ENCODE measurements at places on chromosomes 1 and 21.

DNA sequence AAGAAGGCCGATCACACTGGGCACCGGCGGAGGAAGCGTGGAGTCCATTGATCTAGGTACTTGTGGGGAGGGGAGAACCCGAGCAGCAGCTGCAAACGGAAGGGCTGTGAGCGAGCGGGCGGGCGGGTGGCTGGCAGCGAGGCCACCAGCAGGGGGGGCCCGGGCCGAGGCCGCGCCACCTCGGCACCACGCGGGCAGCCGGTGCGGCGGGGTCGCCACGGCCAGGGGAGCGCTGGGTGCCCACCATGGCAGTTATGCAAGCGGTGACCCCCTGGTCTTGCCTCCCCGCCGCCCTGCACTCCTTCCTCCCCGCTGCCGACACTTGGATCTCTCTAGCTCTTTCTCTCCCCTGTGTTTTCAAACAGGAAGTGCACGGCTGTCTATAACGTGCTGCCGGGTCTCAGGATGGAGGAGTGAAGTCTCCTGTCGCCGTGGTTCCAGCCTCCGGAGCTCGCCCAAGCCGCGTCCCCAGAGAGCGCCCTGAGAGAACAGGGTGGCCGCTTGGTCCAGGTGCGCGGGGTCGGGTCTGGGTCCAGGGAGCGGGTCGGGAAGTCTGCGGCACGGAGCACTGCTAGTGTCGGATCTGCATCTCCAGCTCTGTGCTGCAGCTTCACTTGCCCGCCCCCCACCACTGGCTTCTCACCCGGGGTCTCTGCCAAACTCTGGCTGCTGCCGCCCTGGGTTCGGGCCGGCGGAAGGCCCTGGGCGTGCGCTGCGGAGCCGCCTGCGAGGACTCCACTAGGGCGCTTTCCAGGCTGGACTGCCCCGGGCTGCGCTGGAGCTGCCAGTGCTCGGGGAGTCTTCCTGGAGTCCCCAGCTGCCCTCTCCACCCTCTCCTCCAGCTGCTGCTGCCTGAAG is 22.7 kb downstream of the LRRC8D start:
- no peak for DNase-seq

- no peak for DNase-seq
Observed at GRCh38 chr1:109272831-109273547, 10.0 kb downstream of the PSRC1 start.

GRCh38 chr21:22224261-22224660 is 1226.1 kb downstream of the NCAM2 start:
- DNase-seq, result no peak

DNA sequence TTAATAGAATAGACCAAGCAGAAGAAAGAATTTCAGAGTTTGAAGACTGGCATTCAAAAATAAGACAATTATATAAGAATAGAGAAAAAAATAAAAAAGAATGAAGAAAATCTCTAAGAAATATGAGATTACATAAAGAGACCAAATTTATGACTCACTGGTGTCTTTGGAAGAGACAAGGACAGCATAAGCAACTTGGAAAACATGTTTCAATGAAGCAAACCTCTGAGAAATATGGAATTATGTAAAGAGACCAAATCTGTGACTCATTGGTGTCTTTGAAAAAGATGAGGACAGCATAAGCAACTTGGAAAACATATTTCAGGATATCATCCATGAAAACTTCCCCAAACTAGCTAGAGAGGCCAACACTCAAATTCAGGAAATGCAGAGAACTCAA is 60.4 kb upstream of the LYPLAL1 start:
- no peak for DNase-seq

- DNase-seq, result no peak
Observed at GRCh38 chr21:36506482-36506881, 26.6 kb upstream of the CLDN14 start.

- DNase-seq, result no peak
Observed at GRCh38 chr1:14599183-14599791, 802 bp downstream of the KAZN start.

DNA sequence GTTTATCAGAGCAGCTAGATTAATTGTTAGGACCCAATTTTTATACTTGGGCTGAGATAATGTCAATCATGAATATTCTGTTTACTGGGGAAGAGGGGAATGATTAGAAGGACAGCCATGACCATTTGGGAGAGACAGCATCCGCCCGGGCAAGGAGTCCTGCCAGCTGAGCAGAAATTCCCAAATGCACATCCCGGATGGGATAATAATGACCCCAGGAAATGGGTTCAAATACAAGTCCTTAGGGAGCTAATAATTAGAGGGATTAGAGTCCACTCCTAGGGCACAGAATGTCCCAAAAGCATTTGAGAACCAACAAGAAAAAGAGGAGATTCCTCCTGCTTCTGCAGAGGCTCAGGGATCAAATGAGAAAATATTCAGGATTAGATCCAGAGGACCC is 115.9 kb downstream of the LRRC53 start:
- DNase-seq, result no peak

GRCh38 chr1:182784556-182785171 is 4.9 kb upstream of the NPL start:
- peak; percentile 43 for DNase-seq
